ENCODE measurements at places on chromosomes 1 and 21.
A peak's percentile ranks its signal among the peaks of the same experiment; 100 is the strongest.

DNA sequence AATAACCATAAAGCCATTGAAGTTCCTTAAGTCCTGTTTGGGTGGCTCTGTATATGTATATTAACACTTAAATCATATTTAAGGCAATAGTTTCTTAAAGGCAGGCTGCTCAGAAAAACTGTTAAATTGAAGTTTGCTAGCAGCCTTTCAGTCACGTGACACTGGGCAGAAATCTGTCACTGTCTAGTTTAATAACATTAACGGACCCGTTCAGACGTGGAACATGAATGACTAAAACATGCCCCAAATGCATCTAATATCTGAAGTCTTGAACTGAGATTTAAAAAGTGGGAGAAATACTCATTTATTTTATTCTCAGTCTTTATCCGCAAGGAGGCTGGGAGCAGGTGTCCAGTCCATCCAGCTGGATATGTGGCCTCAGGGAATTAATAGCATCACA lies 3.3 kb upstream of the SPATA1 start:
- no peak for DNase-seq

DNA sequence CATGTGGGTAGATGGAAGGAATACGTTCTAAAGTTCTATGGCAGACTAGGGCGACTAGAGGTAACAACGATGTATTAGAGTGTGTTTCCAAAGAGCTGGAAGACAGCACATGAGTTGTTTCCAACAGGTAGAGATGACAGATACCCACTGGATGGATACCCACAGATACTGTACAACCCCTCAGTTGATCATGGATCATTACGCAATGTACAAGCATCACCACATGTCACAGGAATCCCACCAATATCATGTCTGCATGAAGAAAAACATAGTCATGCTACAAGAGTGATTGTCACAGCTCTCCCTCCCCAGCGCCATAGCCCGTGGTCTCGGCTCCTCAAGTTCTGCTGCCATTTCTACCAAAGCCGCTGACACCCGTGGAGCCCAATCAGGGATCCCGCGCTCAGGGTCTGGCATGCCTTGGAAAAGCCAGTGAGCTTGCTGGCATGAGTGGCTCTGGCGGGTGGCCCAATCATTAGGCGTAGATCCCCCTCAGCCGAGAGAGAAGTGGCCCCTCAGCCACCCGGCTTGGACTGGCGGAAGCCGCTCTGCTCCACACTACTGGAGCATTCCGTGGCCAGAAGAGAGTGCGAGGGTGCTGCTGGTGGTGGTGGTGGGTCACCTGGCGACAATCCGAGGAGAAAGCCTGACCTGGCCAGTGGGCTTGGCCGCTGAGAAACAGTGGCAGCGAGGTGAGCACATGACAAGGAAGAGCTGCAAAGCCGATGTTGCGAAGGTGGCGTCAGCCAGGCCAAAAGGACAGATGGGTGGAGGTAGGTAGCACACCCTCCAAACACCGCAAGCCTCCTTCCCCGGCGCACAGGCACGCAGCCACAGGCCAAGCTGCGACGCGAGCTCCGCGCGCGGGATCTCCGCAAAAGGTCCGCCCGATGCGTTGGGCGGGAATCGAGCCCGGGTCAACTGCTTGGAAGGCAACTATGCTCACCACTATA lies 65.7 kb upstream of the FCGR2A start:
- DNase-seq: no peak

DNA sequence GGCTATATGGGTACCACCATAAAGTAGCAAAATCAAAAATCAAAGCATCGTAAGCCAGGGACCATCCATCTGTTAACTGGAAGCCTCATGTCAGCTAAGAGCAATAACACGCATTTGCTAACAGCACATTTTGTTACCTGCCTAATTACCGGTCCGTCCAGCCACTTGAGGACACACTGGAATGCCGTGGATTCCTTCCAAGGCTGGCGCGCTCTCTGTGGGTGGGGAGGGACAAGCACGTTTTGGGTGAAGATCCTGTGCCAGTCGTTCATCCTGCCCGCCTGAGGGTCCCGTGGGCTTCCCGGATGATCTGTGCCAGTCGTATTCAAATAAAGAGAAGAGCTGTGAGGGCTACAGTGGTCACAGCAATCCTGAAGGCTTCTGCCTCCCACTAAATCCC lies 6.2 kb downstream of the NPHP4 start:
- DNase-seq: no peak

GRCh38 chr21:32457360-32457840 lies 44.9 kb downstream of the EVA1C start:
- DNase-seq: no peak

DNA sequence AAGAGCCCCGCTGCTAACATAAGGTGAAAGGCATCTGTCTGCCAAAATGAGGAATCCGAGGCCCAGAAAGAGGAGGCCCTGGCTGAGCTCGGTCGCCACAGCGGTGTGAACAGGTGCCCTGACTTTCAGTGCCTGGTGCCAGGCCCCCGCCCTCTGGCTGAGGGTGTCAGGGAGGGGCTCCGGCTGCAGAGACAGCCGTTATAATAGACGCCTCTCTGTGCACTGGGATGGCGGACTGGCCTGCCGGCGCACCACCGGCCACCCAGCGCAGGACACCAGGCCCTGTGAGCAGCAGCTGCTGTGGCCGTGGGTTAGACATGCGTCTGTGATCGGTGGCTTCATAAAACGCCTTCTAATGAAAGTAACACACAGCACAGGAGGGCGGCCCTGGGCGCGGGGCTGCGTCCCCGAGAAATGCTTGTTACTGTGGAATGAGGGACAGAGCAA lies 51.4 kb upstream of the ACTRT2 start:
- DNase-seq: no peak

DNA sequence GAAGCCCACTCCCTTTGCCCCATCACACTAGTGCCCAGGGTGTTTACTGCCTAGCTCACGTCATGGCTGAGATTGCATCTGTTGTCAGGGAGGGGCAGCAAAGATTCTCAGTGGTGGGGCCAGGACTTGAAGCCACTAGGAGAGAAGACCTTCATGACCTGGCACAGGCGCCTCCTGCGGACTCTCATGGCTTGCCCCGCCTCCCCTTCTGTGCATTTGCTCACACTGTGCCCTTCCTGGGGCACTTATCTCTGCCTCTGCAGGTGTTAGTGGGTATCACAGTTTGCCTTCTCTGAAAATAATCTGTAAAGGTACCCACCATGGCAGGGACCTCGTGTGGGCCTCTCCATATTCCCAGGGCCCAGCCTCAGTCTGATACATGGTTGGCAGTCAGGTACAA lies 20.1 kb downstream of the PTPRU start:
- DNase-seq: no peak

DNA sequence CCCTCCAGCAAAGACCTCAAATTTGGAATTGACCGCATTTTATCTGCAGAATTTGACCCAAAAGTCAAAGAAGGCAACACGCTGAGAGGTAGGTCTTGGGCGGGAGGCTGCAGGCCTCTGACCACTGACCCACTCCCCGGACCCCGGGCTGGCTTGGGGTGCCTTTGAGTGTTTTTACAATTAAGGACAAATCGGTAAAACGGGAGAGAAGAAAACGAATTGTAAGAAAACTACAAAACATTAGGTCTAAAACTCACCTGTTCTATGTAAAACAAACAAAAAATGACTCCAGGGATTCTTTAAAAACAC lies 1.1 kb downstream of the HLX start:
- DNase-seq: no peak

DNA sequence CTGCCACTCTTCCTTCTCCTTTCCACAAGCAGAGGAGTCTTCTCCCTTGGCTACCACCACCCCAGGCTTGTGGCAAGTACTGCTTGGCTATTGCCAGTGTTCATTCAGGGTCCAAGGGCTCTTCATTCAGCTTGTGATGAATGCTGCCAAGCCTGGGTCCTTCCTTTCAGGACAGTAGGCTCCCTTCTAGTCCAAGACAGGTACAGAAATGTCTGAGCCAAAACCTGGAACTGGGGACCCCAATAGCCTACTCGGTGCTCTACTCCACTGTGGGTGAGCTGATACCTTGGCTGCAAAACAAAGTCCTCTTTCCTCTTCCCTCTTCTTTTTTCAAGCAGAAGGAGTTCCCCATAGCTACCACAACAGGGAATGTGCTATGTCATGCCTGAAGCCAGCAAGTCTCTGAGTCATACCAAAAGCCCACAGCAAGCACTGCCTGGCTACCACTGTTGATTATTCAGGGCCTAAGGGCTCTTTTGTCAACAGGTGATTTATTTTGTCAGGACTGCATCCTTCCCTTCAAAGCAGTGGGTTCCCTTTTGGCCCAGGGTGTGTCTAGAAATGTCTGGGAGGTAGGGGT lies 268.9 kb downstream of the HHAT start:
- no peak for DNase-seq

GRCh38 chr21:44912158-44912473 lies 8.6 kb downstream of the ITGB2 start:
- DNase-seq: no peak

DNA sequence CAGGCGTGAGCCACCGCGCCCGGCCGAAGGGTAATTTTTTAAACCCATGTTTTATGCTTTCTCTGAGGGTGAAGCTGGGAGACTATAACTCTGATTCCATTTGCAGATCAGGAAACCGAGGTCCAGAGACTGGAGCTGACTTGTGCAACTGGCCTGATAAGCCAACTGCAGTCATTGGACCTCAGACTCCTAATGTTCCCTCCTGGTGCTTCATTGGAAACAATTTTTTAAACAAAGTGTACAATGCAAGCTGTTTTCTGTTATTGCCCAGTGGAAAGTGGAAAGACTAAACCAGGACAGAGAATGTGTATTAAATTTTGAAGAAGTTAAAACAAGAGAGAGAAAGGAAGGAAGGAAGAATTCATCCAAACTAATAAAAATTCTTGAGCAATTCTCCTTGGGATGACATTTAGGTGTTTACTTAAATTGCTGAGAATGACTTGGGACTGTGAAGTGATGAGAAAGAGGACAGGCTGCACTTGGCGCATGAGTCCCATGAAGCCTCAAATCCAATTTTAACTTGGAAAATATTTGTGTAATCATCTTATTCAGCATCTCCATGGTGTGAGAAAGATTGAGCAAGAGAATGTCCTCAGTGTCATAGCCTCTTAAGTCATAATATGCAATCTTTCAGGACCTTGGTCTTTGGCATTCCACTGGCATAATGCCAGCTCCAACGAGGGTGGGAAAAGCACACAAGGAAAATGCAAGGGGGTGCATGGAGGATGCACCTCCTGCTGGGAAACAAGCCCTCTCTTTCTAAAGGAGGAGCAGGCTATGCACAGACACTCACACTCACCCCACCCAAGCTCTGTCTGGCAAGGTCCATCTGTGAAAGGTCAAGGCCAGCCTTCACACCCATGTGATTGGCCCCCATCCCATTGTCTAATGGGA lies 342.0 kb downstream of the SIPA1L2 start:
- no peak for DNase-seq

DNA sequence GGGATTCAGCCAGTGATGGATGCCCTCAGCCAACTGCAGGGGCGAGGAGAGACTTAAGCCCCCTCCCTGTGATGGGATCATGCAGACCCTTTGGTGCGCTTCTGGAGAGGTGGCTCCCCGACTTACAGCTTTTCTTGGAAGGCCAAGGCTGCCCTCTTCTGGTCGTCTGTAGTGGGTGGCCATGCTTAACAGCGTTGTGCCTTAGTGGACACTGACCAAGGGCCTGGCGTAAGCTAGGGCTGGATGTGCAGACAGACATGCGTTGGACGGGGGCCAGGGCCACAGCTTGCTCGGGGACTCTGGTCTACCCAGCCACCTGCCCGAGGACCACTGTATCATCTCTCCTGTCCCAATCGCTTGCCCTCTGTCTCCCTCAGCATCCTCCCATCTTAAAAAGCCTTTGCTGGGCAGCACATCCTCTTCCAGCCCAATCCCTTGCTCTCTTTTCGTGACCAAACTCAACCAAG lies 5.5 kb downstream of the AZIN2 start:
- peak; percentile 59 for DNase-seq

- no peak for DNase-seq
These were observed 5.2 kb downstream of the RCSD1 start for GRCh38 chr1:167635156-167635648.

DNA sequence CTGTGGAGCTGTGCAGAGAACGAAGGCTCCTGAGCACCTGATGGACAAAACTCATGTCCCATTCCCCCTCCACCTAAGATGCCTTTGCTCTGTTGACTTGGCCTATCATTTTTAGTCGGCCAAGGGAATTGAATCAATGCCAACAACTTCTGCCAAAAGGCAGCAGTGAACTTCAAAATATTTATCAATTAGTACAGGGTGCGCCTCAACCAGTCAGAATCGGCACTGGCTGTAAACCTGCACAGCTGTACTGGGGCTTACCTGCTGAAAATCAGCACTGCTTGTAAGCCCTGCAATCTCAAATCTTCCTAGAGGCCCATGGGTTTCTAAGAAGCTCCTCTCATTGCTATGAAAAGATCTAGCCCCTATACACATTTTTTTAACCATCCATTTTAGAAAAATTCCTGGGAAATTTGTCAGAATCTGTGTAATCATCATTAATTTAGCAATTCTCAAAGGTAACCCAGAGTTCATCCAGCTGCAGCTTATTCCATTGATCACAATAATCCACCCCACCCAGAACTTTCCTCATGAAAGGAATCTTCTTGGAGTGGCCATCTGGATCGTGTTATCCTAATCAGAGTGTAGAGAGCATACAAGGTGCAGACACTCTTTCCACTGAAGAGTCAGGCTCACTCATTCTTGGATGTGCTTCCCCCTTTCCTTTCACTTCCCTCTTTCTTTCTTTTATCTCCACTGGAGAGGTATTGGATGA lies 40.2 kb downstream of the ADAMTS1 start:
- no peak for DNase-seq

- no peak for DNase-seq
These were observed 61.0 kb downstream of the KCNK2 start for GRCh38 chr1:215143497-215143896.

GRCh38 chr1:103790172-103790571 lies 40.5 kb downstream of the AMY1C start:
- no peak for DNase-seq

DNA sequence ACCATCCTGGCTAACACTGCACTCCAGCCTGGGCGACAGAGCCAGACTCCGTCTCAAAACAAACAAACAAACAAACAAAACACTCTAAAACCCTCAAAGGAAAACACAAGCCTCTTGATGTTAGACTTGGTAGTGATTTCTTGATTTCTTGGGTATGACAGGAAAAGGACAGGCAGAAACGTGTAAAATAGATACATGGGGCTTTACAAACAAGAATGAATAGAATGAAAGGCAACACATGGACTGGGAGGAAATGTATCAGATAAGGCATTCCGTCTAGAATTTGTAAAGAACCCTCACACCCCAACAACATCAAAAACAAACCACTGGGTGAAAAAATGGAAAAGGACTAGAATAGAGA lies 7.8 kb upstream of the PRXL2B start:
- DNase-seq: no peak

DNA sequence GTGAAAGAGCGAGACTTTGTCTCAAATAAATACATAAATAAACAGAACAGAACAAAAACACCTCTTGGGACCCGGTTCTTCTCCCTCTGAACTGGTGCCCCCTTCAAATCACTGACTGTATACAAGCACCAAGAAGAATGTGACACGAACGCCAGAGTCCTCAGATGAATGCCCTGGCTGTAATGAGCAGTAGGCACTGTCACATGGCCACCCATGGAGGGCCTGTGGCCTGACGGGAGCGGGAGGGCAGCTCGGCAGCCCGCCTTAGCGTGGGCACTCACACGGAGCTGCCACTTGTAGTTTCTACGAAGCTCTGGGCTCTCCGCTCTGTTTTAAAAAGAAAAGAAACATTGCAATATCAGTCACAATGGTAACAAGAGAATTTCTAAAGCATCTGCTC lies 146.0 kb downstream of the PEX14 start:
- no peak for DNase-seq
